ENCODE measurements at places on chromosomes 7 and 10.

DNA sequence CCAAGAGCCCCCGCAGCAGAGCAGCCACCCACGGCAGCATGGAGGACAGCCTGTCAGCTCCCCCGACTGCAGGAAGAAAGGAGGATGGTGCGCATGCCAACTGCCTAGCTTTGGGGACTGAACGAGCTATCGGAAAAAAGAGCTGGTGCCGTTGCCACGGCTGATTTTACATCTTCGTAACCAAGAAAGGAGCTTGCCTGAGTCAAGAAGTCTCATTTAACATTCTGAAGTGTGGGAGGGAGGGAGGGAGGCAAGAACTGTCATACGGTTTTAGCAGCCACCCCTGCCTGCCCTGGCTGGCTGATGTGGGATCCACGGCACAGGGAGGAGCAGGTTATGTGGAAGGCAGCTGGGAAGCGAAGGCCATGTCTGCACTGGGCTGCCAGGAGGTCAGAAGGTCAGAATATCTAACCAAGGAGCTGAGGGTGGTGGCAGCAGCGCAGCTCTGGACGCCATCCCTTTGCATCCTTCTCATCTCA is 74.7 kb upstream of the CAMK2B start:
- no peak for DNase-seq

DNA sequence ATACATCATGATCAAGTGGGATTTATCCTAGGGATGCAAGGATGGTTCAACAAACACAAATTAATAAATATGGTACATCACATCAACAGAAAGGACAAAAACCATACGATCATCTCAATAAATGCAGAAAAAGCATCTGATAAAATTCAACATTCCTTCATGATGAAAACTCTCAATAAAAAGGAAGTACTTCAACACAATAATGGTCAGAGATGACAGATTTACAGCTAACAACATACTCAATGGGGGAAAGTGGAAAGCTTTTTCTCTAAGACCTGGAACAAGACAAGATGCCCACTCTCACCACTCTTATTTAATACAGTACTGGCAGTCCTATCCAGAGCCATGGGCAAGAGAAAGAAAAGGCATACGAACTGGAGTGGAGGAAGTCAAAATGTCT is 39.9 kb upstream of the PRR15 start:
- no peak for DNase-seq

- DNase-seq: no peak
These were observed 317.1 kb downstream of the WDR37 start for GRCh38 chr10:1373287-1373686.

DNA sequence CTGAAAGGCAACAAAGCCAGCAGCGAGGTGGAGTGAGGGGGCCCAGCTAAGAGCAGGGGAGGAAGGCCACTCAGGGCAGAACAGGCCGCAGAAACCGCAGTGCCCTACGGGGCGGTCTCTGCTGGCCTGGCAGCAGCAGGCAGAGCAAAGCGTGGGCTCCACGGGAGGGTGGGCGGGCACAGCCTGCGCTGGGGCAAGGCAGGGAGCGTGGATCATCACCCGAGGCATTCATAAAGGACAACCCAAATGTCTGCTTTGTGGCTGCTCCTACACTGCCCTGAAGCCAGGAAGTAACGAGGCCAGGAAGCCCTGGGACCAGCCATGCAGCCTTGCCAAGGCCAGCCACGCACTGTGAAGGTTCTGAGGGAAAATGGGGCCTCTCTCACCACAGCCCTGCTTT is 127.5 kb downstream of the MAD1L1 start:
- DNase-seq: no peak

DNA sequence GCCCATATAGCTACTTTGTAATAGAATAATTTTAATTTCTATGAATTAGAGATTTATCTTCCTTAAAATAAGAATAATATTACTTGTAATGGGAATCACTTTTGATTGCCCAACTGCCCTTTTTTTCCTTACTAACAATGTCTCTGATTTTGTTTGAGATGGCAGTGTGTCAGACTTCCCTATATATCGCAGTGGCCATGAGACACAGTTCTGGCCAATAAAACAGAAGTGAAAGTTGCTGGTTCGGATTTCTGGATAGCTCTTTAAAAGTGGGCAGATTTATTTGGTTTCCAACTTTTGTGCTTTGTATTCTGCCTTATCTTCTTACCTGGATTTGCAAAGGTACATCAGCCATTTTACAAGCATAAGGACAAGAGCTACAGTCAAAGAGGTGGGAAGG is 170.2 kb downstream of the PPP1R17 start:
- no peak for DNase-seq

GRCh38 chr10:29663718-29664117 is 28.9 kb upstream of the SVIL start:
- no peak for DNase-seq

DNA sequence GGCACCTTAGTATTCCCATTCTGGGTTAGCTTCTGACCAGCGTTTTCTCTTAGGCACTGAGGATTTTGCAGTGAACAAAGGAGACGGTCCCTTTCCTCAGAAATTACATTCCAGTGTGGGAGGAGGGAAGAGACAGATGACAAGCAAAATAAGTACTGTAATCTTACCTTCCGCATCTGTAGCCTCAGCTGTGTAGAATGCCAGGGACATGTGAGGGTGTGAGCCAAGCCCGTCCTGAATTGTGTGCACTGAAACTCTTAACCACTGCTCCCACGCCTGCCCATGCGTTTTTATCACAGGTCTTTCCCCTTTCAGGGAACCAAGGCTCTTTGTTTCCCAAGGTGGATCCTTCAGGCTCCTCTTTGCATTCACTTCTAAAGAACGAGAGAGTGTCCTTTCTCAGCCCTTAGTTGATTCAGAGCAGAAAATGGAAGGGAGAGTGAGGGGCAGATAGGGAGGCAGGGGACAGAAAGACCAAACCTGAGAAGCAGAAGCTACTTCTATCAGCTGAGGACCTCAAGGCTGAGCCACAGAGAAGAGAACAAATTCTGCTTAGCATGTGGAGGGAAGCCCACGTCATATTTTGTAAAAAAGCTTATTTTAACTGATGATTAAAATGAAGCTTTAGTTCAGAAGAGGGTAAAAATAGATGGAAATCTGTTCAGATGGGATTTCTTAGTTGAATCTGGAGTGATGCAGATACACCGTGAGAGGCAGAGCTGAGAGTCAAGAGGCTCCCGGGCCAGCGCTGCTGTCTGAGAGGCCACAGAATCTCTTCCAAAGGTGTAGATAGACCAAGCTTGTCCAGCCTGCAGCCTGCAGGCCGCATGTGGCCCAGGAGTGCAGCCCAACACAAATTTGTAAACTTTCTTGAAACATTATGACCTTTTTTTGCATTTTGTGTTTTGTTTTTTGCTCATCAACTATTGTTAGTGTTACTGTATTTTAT is 122.5 kb downstream of the CCNY start:
- DNase-seq: no peak
